ENCODE measurements at places on chromosomes 16 and 17.

DNA sequence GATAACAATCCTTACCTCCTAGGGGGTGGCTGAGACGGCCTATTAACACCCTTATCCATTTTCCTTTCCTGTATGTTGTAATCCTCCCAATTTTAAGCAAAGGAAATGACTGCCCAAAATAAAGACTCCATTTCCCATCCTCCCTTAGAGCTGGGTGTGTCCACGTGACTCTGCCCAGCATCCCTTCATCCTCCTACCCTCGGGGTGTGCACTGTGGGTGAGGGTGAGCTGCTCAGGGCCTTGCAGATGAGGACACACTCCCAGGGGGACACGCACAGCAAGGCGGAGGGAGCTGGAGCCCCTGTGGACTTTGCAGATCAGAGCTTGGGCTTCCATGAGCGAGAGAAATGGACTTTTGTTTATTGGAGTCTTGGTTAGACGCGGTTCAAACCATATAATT is 186.8 kb downstream of the IRF8 start:
- H3K4me1 ChIP-seq: no peaks in the 10 kb centered on the region
- DNase-seq: no peak
- no peaks in the 10 kb centered on the region for H3K36me3 ChIP-seq

- H3K4me1 ChIP-seq: no peaks in the 10 kb centered on the region
- H3K27me3 ChIP-seq: no peaks in the 10 kb centered on the region
- no peak overlapping the region for H3K27ac ChIP-seq
- no peak overlapping the region for H3K4me3 ChIP-seq
These were observed 28.9 kb upstream of the PRM1 start for GRCh38 chr16:11309895-11310633.

DNA sequence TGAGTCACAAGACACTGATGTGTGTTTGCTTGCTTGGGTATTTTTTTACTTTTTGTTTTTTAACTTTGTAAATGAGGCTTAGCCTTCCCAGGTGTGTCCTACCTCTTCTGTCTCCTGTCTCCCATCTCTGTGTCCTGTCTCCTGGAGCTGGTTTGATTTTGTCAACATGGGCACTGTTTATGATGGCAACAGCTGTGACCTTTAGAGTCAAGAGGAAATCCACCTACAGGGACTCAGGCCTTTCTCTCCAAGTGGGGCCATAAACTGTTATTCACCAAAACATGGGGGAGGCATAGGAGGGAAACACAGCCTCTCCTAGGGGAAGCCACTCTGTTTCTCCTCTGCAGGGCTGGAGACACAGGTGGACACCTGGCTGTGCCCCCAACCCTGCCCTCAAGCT is 13.1 kb upstream of the PLCG2 start:
- no peak for DNase-seq
- no peaks in the 10 kb centered on the region for H3K36me3 ChIP-seq
- H3K27me3 ChIP-seq: no peaks in the 10 kb centered on the region
- H3K27ac ChIP-seq: no peak overlapping the region
- no peak overlapping the region for H3K4me3 ChIP-seq
- no peaks in the 10 kb centered on the region for H3K4me1 ChIP-seq

GRCh38 chr17:16155536-16155935 is 59.8 kb downstream of the NCOR1 start:
- no peak for DNase-seq
- H3K4me1 ChIP-seq: no peaks in the 10 kb centered on the region
- H3K27me3 ChIP-seq: no peaks in the 10 kb centered on the region
- peaks cover 17% of the 10 kb centered on the region for H3K36me3 ChIP-seq

DNA sequence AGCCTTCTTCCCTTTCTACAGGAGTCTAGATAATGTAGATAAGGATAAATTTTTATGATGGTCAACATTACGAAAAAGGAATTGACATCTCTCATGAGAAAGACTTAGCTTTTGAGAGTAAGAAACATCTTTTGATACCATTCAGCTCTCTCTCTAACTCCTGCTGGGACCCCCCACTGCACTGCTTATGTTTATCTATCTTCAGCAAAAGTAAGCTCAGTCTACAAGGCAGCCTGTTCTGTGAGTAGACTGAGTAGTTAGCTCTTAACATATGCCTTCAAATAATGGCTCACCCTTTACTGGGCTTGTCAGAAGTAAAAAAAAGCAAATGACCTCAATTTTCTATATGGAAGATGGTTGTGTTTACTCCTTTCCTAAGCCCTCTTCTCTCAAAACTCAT is 372.2 kb upstream of the CDH11 start:
- H3K4me3 ChIP-seq: no peak overlapping the region
- DNase-seq: no peak
- no peaks in the 10 kb centered on the region for H3K4me1 ChIP-seq
- no peaks in the 10 kb centered on the region for H3K27me3 ChIP-seq

DNA sequence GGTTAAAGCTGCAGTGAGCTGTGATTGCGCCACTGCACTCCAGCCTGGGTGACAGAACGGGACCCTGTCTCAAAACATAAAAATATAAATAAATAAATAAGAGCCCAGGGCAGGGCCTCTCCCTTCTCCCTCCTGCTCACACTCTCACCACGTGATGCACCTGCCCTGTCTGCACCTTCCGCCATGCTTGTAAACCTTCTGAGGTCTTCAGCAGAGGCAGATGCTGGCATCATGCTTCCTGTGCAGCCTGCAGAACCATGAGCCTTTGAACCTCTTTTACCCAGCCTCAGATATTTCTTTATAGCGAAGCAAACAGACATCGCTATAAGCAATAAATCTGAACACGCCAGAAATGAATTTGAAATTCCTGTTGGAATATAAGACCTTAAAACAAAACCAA is 48.5 kb downstream of the HNF1B start:
- no peaks in the 10 kb centered on the region for H3K4me1 ChIP-seq
- no peak overlapping the region for H3K27ac ChIP-seq
- peaks cover 4% of the 10 kb centered on the region for H3K36me3 ChIP-seq
- H3K27me3 ChIP-seq: no peaks in the 10 kb centered on the region

GRCh38 chr17:81259058-81259605 is 20.0 kb downstream of the NDUFAF8 start:
- peaks cover 24% of the 10 kb centered on the region for H3K36me3 ChIP-seq
- no peaks in the 10 kb centered on the region for H3K27me3 ChIP-seq
- H3K27ac ChIP-seq: no peak overlapping the region

Measured in liver (tissue), 10 donors.